ENCODE measurements at places on chromosomes 4 and X.
A peak's percentile ranks its signal among the peaks of the same experiment; 100 is the strongest.

- no peak for DNase-seq
These were observed 21.1 kb downstream of the ANXA5 start for GRCh38 chr4:121675715-121676114.

DNA sequence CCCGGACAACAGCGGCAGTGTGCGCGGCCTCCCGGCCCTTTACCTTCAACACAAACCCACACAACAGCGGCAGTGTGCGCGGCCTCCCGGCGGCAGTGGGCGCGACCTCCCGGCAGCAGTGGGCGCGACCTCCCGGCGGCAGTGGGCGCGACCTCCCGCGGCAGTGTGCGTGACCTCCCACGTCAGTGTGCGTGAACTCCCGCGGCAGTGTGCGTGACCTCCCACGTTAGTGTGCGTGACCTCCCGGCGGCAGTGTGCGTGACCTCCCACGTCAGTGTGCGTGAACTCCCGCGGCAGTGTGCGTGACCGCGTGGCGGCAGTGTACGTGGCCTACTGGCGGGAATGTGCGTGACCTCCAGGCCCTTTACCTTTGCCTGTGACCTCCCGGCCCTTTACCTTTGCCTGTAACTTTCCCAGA, 576.6 kb upstream of the FRG1 start:
- no peak for DNase-seq

GRCh38 chrX:47743504-47743903, 84.5 kb upstream of the UXT start:
- no peak for DNase-seq

- DNase-seq = no peak
These were observed 254.4 kb downstream of the BCOR start for GRCh38 chrX:39843318-39843717.

DNA sequence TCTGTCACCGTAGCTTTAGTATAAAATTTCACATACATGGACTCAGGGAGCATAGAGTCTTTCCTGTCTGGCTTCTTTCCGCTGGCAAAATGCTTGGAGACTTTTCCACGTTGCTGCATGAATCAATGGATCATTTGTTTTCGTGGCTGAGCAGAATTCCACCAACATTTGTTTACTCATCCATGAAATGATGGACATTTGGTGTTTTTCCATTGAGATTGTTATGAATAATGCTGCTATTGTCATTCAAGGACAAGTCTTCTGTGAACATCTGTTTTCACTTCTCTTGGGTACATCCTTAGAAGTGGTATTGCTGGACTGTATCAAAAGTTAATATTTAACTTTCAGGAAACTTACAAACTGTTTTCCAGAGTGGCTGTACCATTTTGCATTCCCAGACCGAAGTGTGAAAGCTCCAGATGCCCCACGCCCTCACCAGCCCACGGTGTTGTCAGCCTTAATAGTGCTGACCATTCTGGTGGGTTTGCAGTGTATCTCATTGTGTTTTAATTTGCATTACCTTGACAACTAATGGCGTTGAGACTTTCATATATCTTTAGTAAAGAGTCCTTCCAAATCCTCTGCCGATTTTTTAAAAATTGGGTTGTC, 5.8 kb upstream of the TMEM271 start:
- no peak for DNase-seq

DNA sequence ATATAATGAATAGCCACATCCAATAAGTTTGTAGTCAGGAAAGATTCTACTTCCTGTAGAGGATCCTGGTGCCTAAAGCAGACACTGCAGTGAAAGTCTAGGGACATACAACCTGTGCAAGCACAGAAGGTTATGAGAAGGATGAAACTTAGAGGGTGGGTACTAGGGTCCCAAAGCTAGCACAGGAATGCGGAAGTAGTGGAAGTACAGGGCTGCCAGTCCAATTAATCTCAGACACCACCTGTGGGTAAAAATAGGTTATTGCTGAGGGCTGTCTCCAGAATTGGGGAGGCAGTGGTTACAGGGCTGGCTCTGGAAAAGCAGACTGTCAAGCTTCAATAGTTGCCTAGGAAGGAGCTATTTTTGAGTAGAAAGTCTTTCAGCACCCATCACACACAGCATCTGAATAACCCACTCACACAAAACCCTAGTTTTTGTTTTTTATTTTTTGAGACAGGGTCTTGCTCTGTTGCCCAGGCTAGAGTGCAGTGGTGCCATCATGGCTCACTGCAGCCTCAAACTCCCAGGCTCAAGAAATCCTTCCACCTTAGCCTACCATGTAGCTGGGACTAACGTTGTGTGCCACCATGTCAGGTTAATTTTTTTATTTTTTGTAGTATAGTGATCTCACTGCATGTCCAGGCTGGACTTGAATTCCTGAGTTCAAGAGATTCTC, 50.8 kb upstream of the ELF2 start:
- DNase-seq = no peak

GRCh38 chr4:151304755-151305154, 20.6 kb downstream of the SH3D19 start:
- DNase-seq = no peak

DNA sequence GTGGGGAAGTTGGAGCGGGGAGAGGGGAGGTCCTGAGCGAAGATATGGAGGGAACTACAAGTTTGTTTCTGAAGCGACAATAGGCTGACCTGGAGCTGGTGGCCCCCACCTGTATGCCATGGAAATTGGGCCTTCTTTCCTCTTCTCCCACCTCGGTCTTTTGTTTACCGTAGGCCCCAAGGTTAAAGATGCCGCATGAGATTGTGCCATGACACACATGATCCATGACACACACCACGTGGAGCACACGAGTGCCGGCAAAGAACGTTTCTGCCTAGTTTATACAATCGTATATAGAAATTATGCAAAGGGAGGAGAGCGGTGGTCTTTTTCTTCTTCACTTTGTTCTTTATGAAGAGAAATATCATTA, 408 bp downstream of the TMEM33 start:
- DNase-seq = peak; percentile 55

- DNase-seq = no peak
These were observed 7.2 kb upstream of the CPLX1 start for GRCh38 chr4:833156-833555.

- no peak for DNase-seq
These were observed 68.6 kb downstream of the MTMR1 start for GRCh38 chrX:150761819-150762216.

DNA sequence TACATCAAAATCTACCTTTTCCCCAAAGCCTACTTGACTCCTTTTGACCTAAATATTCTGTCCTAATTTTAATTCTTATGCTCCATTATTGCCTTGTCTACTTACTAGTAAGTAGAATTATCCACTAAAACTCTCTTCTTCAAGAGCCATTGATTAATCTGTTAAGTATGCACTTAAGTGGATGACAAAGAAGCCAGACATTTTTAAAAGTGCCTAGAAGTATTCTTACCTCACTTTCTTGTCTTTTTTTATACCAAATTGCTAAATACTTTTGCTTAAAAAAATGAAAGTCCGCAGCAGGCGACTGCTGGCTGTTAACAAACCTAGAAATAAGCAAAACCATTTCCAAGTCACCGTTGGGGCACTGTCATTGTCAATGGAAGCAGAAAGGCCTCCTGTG, 20.1 kb upstream of the FRMPD4 start:
- DNase-seq = no peak

- no peak for DNase-seq
These were observed 151.6 kb upstream of the TAPT1 start for GRCh38 chr4:16377887-16378286.

DNA sequence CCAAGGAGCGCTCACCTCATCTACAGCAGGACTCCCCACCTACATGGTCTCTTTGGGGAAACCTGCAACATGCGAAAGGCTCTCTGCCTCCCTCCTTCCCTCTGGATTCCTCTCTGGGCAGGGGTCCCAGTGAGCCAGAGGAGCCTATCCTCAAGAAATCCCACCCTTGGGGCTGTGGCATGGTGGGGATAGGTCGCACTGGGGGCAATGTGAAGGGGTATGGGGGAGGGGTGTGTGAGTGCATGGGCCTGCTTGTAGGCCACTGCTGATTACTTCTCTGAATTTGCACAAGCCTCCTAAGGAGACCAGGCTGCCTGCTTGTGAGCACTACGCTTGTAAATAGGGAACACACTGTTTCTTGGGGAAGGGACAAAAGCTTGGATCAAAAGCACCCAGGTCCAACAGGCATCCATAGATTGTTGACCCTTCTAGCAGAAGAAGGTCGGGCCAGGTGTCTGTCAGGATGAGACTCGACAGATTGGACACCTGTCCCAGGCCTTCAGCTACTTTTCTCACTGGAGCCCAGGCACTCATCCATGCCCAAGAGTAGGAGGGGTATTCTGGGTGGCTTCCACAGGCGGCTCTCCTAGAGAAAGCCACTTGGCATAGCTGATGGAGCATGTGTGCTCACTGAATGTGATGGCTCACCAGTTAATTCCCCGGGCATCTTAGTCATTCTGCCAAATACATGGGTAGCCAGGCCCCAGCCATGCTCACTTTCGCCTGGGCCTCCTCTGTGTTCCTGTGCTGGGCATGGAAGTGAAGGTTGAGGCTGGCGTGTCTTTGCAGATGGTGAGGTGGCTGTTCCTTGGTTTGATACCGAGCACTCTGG, 75.0 kb downstream of the NBDY start:
- DNase-seq = no peak

DNA sequence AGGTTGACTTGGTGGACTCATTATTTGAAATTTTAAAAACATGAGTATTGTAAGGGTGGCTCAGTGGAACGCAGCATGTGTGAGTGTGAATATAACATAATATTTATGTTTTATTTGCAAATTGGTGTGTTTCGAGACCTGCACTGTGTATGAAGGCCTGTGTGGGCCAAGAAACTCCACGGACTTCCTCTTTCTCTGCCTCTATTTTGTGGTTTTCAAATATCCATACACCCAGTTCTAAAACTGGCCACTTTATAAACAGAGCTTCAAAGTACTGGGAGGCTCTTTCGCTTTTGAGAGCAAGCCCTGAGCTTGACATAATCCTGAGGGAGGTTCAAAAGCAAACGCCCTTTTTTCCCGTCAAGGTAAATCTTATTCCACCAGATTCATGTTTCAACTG, 187.7 kb downstream of the GPAT3 start:
- no peak for DNase-seq

- no peak for DNase-seq
These were observed 141.1 kb upstream of the WDFY3 start for GRCh38 chr4:85107553-85107952.

DNA sequence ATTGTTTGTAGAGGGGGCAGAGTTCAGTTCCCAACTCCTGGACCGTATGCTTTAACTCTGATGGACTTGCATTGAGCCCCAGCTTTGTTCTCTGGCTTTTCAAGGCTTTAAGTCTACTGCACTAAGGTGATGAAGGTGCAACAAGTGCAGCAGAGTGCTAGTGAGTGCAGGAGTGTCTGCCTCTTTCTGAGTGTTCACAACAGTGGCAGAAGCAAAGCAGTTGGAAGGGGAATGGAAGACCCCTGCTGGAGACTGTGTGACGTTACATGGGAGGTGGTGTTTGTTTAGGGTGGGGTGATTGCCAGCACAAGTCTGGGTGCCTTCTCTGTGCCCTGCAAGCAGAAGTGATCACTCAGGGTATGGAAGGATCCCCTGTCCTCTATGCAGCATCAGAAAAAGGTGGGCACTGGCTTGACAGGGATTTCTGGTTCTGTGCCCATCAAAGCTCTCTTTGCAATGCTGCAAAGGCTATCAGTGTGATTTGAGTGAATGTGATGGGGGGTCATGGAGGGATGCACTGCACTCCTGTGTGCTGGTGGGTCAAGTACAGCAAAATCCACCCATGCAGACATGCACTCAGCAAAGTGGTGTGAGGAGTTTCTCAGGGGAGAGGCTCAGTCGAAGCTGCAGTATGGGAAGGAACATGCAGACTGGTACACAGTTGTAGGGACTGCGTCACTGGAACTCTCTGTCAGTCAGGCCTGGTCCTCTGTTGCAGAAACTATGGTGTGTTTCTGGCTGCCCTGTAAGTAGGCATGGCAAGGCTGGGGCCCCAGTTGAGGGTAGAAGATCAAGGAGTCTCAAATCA, 70.9 kb upstream of the UGT2B7 start:
- no peak for DNase-seq

GRCh38 chr4:26135331-26135730, 185.5 kb upstream of the RBPJ start:
- DNase-seq = no peak

All from stimulated activated CD8-positive, alpha-beta memory T cell treated with anti-CD3 and anti-CD28 coated beads, Interleukin-4, amount 100 ng/mL, for 48 hours (primary cell).